Upper lobe of left lung (tissue), 6 donors: ENCODE measurements at places on chromosomes 1 and 21. TPM values are rescaled to one million over a fixed set of nuclear protein-coding genes. Genes with fewer than 3 reads are reported as not detected.

DNA sequence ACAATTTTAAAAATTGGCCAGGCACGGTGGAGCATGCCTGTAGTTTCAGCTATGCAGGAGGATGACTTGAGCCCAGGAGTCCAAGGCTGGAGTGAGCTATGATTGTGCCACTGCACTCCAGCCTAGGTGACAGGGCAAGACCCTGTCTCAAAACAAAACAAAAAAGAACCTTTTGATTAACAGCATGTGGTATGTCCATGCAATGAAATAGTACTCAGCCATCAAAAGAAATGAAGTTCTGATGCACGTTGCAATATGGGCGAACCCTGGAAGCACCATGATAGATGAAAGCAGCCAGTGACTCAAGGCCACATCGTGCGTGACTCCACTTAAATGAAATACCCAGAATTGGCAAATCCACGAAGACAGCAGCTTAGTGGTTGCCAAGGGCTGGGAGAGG, 47.5 kb downstream of the FBXO2 start:
- no peak overlapping the region for H3K4me3 ChIP-seq
- no peaks in the 10 kb centered on the region for H3K36me3 ChIP-seq
- no peaks in the 10 kb centered on the region for H3K4me1 ChIP-seq
- no peak overlapping the region for H3K27ac ChIP-seq

DNA sequence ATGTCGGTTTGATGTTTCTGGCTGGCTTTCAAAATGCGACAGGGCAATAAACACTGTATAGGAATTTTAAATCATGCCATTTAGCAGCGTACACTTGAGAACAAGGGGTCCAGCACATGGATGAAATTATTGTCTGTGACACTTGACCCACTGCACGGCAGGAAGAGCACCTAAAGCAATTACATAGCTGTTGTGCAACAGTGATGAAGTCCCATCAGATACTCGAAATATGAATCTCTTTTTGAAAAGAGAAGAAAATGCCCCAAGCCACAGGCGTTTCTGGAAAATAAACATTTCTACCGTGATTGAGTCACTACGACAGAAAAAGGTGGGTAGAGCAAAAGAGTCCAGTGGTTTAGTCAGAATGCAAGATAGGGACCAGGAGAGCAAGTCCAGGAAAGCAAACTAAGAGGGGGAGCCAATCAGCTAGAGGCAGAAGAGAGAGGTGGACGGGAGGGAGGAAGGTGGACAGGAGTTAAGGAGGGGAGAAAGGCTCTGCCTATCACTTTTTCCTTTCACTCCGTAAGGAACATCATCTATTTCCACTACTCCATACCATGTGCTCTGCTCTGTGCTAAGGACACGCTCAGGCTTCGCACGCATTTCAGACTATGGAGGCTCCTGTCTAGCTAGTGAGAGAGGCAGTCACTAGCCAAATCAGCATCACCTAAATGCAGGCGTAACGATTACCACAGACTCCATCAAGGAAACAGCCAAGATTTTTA, 6.4 kb downstream of the DSCAM start:
- no peak for DNase-seq
- no peak overlapping the region for H3K4me3 ChIP-seq
- no peaks in the 10 kb centered on the region for H3K36me3 ChIP-seq

- H3K27ac ChIP-seq = peak overlapping the region; percentile 66
- H3K4me1 ChIP-seq = peaks cover 26% of the 10 kb centered on the region
- DNase-seq = peak; percentile 71
Measured at GRCh38 chr1:109307274-109308021, 637 bp upstream of the MYBPHL start.

DNA sequence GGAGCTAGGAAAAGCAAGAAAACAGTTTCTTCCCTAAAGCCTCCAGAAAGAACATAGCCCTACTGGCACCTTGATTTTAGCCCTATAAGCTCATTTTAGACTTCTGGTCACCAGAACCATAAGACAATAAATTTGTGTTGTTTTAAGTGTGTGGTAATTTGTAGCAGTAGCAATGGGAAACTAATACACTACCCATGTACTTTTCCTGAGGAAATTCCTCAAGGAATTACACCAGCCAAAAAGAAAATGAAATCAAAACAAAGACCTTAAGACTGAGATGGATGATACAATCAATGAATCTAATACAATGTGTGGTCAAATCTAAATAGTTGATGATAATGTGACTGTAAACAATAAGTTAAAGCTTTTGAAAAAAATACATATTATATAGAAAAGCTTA, 11.8 kb downstream of the VAMP4 start:
- no peaks in the 10 kb centered on the region for H3K27me3 ChIP-seq
- H3K4me1 ChIP-seq = peaks cover 6% of the 10 kb centered on the region
- peaks cover 3% of the 10 kb centered on the region for H3K36me3 ChIP-seq
- no peak for DNase-seq

DNA sequence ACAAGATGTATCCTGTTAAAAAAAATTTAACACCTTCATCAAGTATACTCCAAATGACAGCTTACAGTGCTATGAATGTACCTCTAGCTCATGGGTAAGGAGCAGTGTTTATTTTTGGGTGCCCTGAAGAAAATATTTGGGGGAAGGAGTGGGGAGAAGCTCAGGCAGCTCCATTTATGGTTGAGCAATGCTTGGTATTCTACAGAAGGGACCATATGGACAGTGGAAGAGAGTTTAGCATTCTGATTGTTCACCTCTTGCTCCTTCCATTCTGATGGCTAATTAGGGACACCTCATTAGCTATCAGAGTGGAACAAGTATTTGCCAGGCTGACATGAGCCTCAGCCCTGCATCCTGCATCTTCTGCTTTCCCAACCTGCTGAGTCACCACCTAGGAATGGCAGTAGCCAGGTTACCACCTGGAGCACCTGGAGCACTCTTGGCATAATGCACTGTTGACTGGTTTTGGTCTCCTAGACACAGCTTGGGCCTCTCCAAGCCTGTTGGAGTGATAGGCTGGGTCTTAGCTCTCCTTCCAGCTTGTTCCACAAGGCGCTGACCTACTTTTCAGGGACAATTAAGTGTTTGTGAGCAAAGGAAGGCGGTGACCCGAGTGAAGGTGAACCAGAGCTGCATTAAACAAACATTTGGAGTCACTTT, 62.0 kb upstream of the MACF1 start:
- H3K27ac ChIP-seq = peak overlapping the region; percentile 53
- no peaks in the 10 kb centered on the region for H3K27me3 ChIP-seq

DNA sequence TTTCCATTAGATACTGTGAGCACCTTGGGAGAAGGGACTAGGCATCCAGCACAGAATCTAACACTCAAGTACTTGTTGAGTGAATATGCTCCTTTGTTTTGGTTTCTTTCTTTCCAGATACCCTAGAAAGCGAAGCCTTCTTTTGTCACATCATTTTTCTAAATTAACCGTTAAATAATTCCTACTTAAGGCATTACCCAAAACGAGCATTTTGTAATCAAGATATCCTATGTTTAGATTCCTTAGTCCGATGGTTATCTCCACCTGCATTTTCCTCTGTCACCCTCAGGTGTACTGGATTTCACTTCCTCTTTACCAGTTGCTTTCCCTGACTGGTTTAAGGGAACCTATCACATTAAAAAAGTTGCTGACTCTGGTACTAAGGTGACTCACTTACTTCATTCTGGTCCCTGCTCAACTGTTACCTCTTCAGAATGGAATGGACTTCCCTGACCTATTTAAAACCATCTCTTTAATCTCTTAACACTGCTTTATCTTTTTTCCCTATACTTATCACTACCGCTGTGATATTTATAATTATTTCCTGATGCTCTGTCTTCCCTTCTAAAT, 3.2 kb downstream of the B3GALNT2 start:
- no peaks in the 10 kb centered on the region for H3K27me3 ChIP-seq
- H3K27ac ChIP-seq = no peak overlapping the region
- no peaks in the 10 kb centered on the region for H3K36me3 ChIP-seq
- no peak overlapping the region for H3K4me3 ChIP-seq

- no peaks in the 10 kb centered on the region for H3K27me3 ChIP-seq
- H3K4me3 ChIP-seq = no peak overlapping the region
- H3K36me3 ChIP-seq = no peaks in the 10 kb centered on the region
- H3K4me1 ChIP-seq = no peaks in the 10 kb centered on the region
Measured at GRCh38 chr1:18397641-18398040, 83.1 kb upstream of the KLHDC7A start.

Gene CELA3B
- not detected for total RNA-seq
